ENCODE measurements at places on chromosomes 1 and 21.

GRCh38 chr1:160978510-160978927 lies 23.9 kb upstream of the ITLN2 start:
- DNase-seq, result no peak

- peak; percentile 22 for DNase-seq
Observed at GRCh38 chr1:248686815-248687214, 15.8 kb downstream of the OR14I1 start.

GRCh38 chr1:156123356-156124196 lies 9.1 kb downstream of the LMNA start:
- peak; percentile 66 for DNase-seq

- DNase-seq, result no peak
Observed at GRCh38 chr1:202697038-202697437, 13.2 kb downstream of the SYT2 start.

DNA sequence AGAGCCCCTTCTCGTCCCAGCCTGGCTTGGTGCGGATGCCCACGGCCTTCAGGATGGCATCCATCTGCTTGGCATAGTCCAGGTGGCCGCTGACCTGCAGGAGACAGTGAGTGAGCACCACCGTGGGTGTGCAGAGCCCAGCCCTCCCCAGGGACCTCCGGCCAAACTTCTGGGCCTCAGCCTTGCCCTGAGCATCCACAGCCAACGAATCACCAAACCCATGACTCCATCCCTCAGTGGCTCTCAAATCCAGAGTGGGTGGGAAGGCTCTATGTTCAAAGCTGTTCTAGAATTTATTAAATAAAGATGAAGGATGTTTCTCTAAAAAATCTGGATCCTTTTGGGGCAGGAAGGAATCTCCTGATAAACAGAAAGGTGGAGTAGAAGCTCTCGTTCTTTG lies 18.7 kb downstream of the HTR6 start:
- no peak for DNase-seq

GRCh38 chr1:6109688-6110087 lies 64.0 kb downstream of the KCNAB2 start:
- DNase-seq, result no peak

GRCh38 chr21:46397993-46398392 lies 60.7 kb upstream of the DIP2A start:
- DNase-seq, result no peak

DNA sequence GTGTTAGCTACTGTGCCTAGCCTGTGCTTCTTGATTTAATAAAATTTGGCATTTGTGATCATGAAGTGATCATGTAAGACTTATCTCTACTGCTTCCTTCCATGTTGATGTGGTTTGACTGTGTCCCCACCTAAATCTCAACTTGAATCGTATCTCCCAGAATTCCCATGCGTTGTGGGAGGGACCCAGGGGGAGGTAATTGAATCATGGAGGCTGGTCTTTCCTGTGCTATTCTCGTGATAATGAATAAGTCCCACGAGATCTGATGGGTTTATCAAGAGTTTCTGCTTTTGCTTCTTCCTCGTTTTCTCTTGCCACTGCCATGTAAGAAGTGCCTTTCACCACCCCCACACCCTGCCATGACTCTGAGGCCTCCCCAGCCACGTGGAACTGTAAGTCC lies at the start of gene OVAAL:
Gene OVAAL (plus strand): TSS at position 301 of the 400 bp plus-strand sequence.
- DNase-seq, result no peak

DNA sequence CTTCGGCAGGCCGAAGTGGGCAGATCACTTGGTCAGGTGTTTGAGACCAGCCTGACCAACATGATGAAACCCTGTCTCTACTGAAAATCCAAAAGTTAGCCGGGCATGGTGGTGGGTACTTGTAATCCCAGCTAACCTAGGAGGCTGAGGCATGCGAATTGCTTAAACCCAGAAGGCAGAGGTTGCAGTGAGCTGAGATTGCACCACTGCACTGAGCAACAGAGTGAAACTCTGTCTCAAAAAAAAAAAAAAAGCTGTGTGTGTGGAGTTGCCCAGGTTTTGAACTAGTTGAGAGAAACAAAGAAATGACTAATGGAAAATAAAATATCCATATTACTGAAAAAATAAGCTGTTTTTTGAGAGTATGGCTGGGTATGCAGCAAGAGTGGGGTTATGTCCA lies 100.2 kb downstream of the GTF2B start:
- no peak for DNase-seq

DNA sequence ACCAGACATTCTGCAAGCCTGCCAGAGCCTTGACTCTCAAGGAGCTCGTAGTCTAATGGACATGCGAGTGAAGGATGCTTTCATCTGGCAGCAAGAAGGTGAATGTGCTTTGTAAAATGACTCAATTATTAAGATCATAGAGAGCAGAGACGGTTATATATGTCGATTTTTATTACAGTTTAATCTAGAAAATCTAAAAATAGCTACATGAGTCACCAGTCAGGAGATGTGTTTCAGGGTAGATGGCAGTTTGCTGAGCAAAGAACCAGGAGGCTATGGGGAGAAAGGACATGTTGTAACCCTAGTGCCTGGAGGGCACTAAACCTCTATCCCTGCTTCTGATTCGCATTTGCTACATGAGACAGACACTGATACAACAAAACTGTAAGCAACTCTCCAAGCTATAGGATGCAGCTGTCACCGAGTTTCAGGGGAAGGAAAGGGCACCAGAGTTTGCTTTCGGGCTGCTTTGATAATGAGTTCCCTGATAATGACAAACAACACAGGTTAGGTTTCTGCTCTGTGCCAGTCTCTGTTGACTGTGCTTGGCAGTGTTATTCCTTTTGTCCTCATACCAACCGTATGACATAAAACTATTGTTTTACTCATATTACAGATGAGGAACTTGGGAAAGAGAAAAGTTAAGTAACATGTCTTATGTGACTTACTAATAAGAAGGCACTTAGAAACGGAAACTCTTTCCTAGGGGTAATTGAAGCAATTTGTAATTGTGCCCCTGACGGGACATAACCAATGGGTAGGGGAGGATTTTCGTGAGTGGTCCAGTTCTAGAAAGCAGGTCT lies 43.2 kb downstream of the C1orf198 start:
- DNase-seq, result no peak

DNA sequence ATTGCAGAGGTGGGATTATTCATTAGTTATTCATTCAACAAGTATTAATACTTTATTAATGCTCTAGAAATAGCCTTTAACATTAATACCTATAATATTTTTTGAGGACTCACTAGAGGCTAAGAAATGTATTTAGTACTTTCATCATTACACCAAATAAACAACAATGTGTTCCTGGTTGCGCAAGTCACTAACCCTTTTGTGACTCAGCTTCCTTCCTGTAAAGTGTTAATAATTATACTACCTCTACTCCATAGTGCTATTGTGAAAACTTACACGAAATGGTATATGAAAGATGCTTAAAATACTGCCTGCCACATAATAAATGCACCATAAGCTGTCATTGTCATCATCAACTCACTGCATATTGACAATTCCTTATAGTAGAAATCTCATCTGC lies 431.0 kb downstream of the DPYD start:
- no peak for DNase-seq
